ENCODE measurements at places on chromosomes 4 and X.

GRCh38 chr4:8594097-8595038, 1.8 kb downstream of the CPZ start:
- peak; percentile 14 for DNase-seq

GRCh38 chrX:129743821-129744220, 5.0 kb downstream of the XPNPEP2 start:
- DNase-seq, result no peak

- no peak for DNase-seq
These were observed 70.6 kb downstream of the TAPT1 start for GRCh38 chr4:16155528-16156169.

DNA sequence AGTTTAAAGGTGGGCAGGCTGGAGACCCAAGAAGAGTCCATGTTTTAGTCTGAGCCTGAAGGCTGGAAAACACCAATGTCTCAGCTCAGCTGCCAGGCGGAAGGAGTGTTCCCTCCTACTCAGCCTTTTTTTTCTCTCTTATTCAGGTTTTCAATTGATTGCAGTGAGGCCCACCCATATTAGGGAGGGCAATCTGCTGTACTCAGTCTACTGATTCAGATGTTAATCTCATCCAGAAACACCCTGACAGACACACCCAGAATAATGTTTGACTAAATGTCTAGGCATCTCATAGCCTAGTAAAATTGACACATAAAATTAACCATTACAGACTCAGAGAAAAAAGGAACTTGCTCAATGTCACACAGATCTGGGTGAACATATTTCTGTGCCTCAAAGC, 347.1 kb downstream of the GBA3 start:
- DNase-seq, result peak; percentile 57

DNA sequence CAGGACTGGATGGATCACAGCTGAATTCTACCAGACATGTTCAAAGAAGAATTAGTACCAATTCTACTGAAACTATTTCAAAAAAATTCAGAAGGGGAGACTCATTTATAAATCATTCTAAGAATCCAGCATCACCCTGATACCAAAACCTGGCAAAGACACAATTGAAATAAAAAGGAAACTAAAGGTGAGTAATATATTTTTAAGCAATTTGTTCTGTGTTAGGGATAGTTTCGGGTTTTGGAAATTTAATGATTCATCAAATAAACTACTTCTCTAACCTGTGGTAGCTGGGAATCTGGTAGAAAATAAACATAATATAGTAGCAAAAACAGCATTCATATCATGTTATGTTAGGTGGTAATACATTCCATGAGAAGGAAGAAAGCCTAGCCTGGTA, 662.2 kb upstream of the BOD1L1 start:
- DNase-seq, result no peak

- no peak for DNase-seq
These were observed 368.7 kb upstream of the FAM241A start for GRCh38 chr4:111776561-111776960.

DNA sequence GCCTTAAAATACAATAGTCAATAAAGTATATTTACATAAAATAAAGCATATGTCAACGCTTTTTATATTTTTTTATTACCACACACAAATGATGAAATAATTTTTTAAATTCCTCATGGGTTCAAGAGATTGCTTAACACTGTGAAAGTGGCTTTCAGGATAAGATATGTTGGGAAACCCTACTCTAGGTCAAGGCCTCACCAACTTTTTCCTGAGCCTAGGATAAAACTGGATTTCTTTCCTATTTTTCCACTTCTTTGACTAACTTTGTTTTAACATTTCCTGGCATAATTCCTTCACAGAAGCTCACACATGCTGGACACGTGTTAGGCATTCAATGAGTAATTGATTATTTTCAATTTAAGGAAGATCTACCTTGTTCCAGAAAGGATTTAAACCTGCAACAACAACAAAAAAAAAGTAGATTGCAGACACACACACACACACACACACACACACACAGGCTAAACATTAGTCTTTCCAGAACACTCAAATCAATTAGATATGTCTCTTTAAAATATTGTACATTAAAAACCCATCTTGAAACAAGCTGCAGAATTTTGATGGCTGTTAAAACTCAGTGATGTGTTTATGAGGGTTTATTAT, 9.1 kb downstream of the KLB start:
- no peak for DNase-seq

GRCh38 chr4:52116641-52117040, 65.5 kb downstream of the SPATA18 start:
- no peak for DNase-seq

DNA sequence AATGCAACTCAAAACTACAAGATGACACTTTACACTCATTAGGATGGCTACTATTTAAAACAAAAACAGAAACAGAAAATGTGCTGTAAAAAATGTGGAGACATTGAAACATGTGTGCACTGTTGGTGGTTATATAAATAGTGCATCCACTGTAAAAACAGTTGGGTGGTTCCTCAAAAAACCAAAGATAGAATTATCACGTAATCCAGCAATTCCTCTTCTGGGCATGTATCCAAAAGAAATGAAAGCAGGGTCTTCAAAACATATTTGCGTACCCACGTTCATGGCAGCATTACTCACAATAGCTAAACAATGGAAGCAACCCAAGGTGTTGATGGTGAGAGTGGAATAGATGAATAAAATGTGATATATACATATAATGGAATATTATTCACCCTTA, 967.2 kb downstream of the TRAM1L1 start:
- DNase-seq, result no peak

GRCh38 chr4:107592519-107592918, 127.5 kb downstream of the PAPSS1 start:
- DNase-seq, result no peak

DNA sequence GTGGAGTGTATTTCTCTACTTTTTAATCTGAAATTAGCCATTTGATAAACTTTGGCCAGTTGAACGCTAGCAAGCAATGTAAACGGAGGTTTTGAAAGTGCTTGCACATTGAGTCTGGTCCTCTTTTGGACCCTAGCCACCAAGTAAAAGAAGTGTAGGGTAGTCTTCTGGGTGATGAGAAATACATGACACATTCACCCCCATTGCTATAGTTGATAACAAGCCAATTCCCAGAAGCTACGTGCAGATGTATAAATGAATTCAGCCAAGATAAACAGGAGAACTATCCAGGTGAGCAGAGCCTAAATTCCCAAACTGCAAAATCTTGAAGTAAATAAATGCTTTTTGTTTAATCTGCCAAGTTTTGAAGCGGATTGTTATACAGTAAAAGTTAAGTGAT, 965.4 kb upstream of the GRIA3 start:
- no peak for DNase-seq

DNA sequence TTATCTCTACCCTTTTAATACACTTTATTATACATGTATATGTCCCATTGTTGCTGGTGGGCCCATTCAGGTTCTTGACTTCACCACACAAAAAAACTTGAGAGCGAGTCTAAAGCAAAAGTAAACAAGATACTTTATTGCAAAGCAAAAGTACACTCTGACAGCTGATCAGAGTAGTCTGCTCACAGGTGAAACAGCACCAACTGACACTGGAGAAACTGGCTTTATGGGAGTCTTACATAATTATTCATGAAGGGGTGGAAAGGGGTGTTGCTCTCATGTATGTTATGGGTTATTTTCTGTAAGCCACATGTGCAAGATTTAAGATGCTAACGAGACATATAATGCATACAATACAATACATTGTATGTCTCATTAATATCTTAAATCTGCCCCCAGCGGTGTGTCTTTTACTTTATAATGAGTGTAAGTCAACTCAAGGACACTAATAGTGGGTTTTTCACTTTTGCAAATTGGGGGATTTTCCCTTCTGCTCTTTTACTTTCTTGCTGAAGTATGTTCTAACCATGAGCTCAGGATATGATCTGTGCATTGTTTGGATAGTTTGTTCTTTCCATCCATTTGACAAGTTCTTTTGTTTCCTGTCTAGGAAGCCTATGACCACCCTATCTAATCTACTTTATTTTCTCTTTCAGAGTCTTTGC, 256.1 kb upstream of the ITM2A start:
- no peak for DNase-seq

GRCh38 chr4:113756005-113756410, 5.5 kb downstream of the CAMK2D start:
- DNase-seq, result peak; percentile 42

DNA sequence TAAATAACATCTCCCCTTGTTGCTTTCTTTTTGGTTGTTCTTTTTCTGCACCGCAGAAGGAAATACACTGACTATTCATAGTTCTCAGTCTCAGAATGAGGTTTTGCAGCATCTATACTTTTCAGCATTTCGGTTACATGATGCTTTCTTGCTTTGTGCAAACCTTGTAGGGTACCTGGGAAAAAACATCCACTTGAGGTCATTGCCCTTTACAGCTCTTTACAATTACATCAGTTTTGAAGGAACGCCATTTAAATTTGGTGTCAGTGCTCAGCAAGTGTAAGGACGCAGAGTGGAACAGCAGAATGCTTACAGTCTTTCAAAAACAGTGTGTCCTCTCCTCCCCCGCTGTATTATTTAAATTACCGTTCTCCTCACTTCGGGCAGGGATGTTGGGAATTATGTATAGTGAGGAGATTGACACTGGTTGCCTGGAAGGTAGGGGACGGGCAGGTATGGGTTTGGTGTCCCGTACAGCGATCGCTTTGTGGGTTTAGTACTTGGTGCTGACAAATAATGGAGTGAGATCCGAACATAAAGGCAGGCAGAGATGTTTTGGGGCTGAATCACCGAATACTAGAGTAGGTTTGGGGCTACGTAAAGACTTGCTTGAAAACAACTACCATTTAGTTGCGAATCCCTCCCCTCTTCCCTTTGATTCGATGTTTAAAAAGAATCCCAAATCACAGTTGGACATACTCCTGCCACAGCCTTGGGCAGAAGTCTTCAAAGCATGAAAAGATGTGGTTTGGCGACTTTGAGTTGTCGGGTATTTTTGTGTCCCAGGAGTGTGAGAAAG, 2.0 kb upstream of the NKX3-2 start:
- DNase-seq, result no peak

DNA sequence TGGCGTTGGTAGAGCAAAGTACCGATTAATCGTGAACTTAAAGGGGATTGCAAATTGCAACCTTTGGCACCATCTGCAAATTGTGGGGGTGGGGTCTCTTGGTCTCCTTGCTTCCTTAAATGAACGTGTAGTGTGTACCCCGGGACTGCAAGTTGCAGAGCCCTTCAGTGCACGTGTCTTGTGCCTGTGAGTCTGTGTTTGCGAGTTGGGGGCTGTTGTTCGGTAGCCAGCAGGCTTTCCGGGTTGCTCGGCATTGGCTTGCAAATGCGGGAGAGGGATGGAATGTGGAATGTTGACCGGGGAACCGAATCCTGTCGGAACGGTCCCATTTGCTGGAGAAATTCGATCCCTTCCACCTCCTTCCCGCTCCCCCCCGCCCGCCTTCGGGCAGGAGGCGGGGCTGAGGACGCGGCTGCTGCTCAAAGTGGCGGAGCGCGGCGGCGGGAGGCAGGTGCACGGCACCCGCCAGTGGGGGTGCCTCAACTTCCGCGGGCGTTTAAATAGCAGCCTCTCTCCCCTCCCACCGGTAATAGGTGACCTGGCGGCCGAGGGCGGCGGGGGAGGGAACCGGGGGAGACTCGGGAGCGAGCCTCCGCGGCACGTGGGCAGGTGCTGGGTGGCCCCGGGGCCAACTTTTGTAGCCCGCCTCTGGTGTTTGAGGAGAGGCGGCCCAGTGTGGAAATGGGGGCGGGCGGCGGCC, 1.5 kb downstream of the JADE1 start:
- no peak for DNase-seq

- DNase-seq, result peak; percentile 12
These were observed 157.1 kb downstream of the VEGFC start for GRCh38 chr4:176635372-176636261.

GRCh38 chr4:98711526-98711925, 53.1 kb upstream of the TSPAN5 start:
- DNase-seq, result no peak

- DNase-seq, result no peak
These were observed 124.2 kb downstream of the BANK1 start for GRCh38 chr4:101914761-101915160.

- DNase-seq, result no peak
These were observed 112.8 kb downstream of the LUZP4 start for GRCh38 chrX:115402299-115402698.

DNA sequence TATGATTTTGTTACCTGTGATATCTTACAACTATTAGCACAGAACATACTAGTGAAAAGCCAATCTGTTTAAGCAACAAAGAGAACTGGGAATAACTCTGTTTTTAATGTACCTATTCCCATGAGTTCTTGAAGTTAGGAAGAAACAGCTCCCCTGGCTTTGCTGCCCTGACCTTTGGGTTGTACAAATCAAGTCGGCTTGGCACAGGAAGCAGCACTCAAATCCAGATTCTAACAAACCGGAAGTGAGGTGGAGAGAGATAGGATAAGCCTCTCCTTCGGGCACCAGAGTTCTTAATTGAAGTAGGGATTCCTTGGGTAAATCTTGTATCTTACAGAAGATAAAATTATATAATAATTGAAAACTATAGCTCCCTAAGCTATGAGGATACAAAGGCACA, 144.8 kb upstream of the CPEB2 start:
- no peak for DNase-seq

DNA sequence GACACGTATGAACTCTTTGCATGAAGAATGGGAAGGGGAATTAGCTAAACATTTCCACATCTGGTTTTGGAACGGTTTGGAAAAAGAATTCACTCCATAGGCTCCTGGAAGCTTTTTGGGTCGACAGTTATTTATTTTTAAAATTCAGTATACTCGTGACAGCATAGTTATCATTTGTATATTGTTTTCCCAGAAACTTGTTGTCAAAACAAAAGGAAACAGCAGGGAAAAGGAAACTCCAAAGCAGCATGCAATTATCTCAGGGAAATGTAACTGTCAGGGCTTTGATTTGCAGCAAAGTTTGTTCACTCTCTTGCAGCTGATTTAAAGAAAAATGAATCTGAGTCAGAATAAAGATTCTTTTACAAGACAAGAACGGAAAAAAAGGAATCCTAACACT, 86.5 kb downstream of the PLAC1 start:
- no peak for DNase-seq

- no peak for DNase-seq
These were observed 100.2 kb upstream of the C1QTNF7 start for GRCh38 chr4:15327311-15328298.

GRCh38 chr4:126784966-126785580, 847.7 kb upstream of the INTU start:
- DNase-seq, result no peak

DNA sequence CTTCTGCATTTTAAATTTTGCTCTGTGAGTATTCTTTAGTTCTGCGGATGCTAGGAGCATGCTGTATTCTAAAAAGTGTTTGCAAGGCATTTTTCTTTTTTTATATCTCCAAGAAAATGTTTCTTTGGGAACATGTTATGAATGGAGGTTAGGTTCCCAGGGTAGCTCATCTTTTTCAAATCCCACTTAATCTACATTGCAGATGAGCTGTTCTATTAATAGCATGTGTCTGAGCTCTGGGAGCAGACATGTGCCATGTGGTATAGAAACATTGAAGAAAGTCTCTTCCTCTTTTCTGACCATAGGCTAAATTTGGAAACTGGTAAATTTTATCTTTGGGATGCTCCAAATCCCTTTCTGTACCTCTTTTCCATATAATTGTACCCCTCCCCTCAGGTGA, 23.2 kb downstream of the DIAPH2 start:
- no peak for DNase-seq

GRCh38 chrX:12065251-12065650, 73.0 kb upstream of the FRMPD4 start:
- DNase-seq, result no peak

- DNase-seq, result no peak
These were observed 91.2 kb downstream of the CPE start for GRCh38 chr4:165470009-165470408.
